ENCODE measurements at places on chromosomes 2 and 18. TPM values are rescaled to one million over a fixed set of nuclear protein-coding genes. Genes with fewer than 3 reads are reported as not detected.

Gene CYP27A1
- 12.6 TPM for total RNA-seq

Gene PDE11A
- total RNA-seq: 0.51 TPM

Gene STARD6
- total RNA-seq: not detected

Gene ZNF892
- 3.8 TPM for total RNA-seq

Gene RHOB
- total RNA-seq: 830 TPM

Gene ONECUT2
- total RNA-seq: 0.62 TPM

Gene LYPD1
- 76.6 TPM for total RNA-seq

Gene TUBA4B
- total RNA-seq: not detected

Gene EML6
- 2.1 TPM for total RNA-seq

All from endothelial cell of umbilical vein (primary cell).